ENCODE measurements at places on chromosomes 7 and 10.

GRCh38 chr7:1004018-1004852 lies 21.3 kb downstream of the CYP2W1 start:
- no peak for DNase-seq

- DNase-seq, result no peak
Observed at GRCh38 chr7:136857573-136857972, 10.9 kb upstream of the CHRM2 start.

- DNase-seq, result no peak
Observed at GRCh38 chr7:106219170-106219569, 65.6 kb downstream of the NAMPT start.

GRCh38 chr10:11856678-11857077 lies 33.5 kb downstream of the PROSER2 start:
- no peak for DNase-seq
